ENCODE measurements at places on chromosomes 13 and 19. TPM values are rescaled to one million over a fixed set of nuclear protein-coding genes. Genes with fewer than 3 reads are reported as not detected.

- DNase-seq: no peak
Observed at GRCh38 chr13:72698164-72698563, 29.3 kb downstream of the MZT1 start.

ERFL gene
- not detected for polyA plus RNA-seq

ZNF878 gene
- polyA plus RNA-seq: not detected

STOML3 gene
- 0.03 TPM for polyA plus RNA-seq

- no peak for DNase-seq
Observed at GRCh38 chr13:111874981-111875380, 192.0 kb upstream of the SOX1 start.

All from sigmoid colon (tissue), 7 donors.